ENCODE measurements at places on chromosomes 5 and 9. TPM values are rescaled to one million over a fixed set of nuclear protein-coding genes. Genes with fewer than 3 reads are reported as not detected.

GRCh38 chr5:50733741-50734140, 67.3 kb downstream of the PARP8 start:
- H3K27me3 ChIP-seq: no peaks in the 10 kb centered on the region
- H3K4me1 ChIP-seq: peaks cover 32% of the 10 kb centered on the region
- DNase-seq: no peak
- no peak overlapping the region for H3K27ac ChIP-seq

DNA sequence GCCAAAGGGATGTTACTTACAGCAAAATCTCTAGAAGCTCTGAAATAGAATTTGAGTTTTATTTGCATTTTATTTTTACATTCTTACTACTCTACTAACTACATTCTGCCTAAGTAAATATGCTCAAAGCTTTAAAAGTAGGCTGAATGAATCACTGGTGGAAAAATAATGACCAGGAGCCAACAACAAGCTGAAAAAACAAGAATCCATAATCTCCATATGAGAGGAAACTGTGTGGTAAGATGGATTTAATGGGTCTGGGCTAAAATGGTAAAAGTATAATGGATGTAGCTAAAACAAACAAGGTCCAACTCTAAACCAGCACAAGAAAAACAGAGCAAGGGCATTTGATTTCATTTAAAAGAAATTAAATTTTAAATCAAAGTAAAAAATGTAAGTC, 525.8 kb upstream of the FTMT start:
- no peaks in the 10 kb centered on the region for H3K36me3 ChIP-seq
- no peak overlapping the region for H3K4me3 ChIP-seq
- no peaks in the 10 kb centered on the region for H3K4me1 ChIP-seq
- H3K27ac ChIP-seq: no peak overlapping the region
- H3K27me3 ChIP-seq: no peaks in the 10 kb centered on the region
- DNase-seq: no peak

DNA sequence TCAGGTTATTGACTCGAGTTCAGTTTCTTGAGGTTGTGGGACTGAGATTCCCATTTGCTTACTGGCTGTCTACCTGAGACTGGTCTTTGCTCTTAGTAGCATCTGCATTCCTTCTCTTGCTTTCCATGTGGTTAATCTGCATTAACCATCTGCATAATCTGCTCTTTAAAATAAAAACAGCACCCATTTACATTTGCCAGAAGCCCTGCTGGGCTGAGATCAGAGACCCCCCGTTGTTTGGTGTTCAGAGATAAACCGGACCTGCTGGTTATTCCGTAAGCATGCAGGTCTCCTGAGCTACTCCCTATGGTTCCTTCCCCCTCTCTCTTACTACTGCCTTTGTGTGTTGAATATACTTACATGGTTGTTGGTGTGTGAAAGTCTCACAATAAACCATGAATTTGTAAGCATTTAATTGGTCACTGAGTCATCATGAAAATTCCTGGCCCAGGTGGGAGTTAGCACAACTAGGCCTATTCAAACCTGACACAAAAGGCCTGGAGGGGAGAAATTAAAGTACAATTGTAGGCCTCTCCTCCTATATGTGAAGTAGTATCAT, 396.7 kb downstream of the MRPS30 start:
- no peak overlapping the region for H3K27ac ChIP-seq
- no peaks in the 10 kb centered on the region for H3K4me1 ChIP-seq
- no peak for DNase-seq
- H3K27me3 ChIP-seq: no peaks in the 10 kb centered on the region

- no peak overlapping the region for H3K27ac ChIP-seq
- no peak overlapping the region for H3K4me3 ChIP-seq
- no peaks in the 10 kb centered on the region for H3K36me3 ChIP-seq
- no peak for DNase-seq
Measured at GRCh38 chr5:15002791-15003190, 131.2 kb upstream of the ANKH start.

DNA sequence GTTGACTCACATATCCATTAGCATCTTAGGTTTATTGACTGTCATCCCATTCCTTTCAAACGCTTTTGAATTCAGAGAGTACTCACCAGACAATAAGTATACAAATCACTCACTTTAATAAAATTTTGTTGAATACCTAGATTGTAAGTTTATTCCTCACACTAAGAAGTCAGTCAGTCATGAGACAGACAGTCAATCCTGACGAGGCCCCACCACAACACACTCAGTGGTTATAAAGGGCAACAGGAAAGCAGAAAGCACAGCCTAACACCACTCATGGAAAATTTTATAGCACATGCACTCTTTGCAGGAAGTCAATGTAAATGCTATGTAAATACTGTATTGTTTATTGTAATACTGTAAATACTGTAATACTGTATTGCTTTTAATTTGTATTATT, 176.3 kb upstream of the PTGER4 start:
- H3K27ac ChIP-seq: no peak overlapping the region
- H3K36me3 ChIP-seq: no peaks in the 10 kb centered on the region
- no peak overlapping the region for H3K4me3 ChIP-seq
- DNase-seq: no peak
- no peaks in the 10 kb centered on the region for H3K4me1 ChIP-seq
- no peaks in the 10 kb centered on the region for H3K27me3 ChIP-seq

- no peak for DNase-seq
- H3K36me3 ChIP-seq: peaks cover 20% of the 10 kb centered on the region
- no peaks in the 10 kb centered on the region for H3K27me3 ChIP-seq
- no peak overlapping the region for H3K27ac ChIP-seq
- H3K4me3 ChIP-seq: no peak overlapping the region
- no peaks in the 10 kb centered on the region for H3K4me1 ChIP-seq
Measured at GRCh38 chr5:31401691-31402090, 130.2 kb downstream of the DROSHA start.

GRCh38 chr5:115472271-115473025, 72.1 kb downstream of the FEM1C start:
- no peaks in the 10 kb centered on the region for H3K4me1 ChIP-seq
- no peak for DNase-seq
- H3K27me3 ChIP-seq: no peaks in the 10 kb centered on the region
- no peak overlapping the region for H3K4me3 ChIP-seq

- no peaks in the 10 kb centered on the region for H3K36me3 ChIP-seq
- DNase-seq: no peak
- H3K4me3 ChIP-seq: no peak overlapping the region
- no peaks in the 10 kb centered on the region for H3K27me3 ChIP-seq
- no peak overlapping the region for H3K27ac ChIP-seq
- no peaks in the 10 kb centered on the region for H3K4me1 ChIP-seq
Measured at GRCh38 chr9:68551191-68551590, 10.5 kb upstream of the TMEM252 start.

DNA sequence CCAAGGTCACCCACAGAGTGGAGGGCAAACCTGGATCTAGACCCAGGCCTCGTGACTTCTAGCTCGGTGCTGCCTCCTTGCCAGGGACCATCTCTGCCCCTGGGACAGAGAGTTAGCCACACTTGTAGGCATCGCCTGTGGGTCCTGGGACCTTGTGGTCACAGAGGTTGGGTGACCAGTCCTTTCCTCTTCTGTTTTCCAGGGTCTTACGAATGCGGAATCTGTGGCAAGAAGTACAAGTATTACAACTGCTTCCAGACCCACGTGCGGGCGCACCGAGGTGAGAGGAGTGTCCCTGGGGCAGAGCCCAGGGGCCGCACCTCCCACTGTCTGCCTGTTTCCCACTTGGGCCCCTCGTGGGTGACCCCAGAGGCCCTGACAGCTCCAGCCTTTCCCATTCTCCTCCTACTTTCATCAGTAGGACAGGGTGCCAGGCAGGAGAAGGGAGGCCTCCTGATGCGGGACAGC, 76.3 kb downstream of the AMBP start:
- no peak overlapping the region for H3K27ac ChIP-seq
- H3K27me3 ChIP-seq: no peaks in the 10 kb centered on the region
- no peaks in the 10 kb centered on the region for H3K4me1 ChIP-seq
- no peak overlapping the region for H3K4me3 ChIP-seq

FAT2 gene
- total RNA-seq: not detected

ADAMTSL2 gene
- not detected for total RNA-seq

FCHO2 gene
- 3.9 TPM for total RNA-seq
